Ovary (tissue), 10 donors: ENCODE measurements at places on chromosomes 11 and 22. TPM values are rescaled to one million over a fixed set of nuclear protein-coding genes. Genes with fewer than 3 reads are reported as not detected.

The SUSD2 gene
- total RNA-seq, result 4.1 TPM

The KCNK4 gene
- total RNA-seq, result not detected

The DCDC1 gene
- 1.7 TPM for total RNA-seq

The DDTL gene
- not detected for total RNA-seq

The GSTT2B gene
- 20.1 TPM for total RNA-seq

The SULT4A1 gene
- total RNA-seq, result 3.5 TPM

The THYN1 gene
- 51.9 TPM for total RNA-seq

The VWCE gene
- 10.0 TPM for total RNA-seq

The SLC22A6 gene
- not detected for total RNA-seq

The RASD2 gene
- total RNA-seq, result 3.7 TPM

The GP1BB gene
- total RNA-seq, result 21.5 TPM

The ADM2 gene
- total RNA-seq, result not detected

The FOLR2 gene
- 10.1 TPM for total RNA-seq

The CDC42BPG gene
- total RNA-seq, result 3.2 TPM

The MYRF gene
- total RNA-seq, result 23.3 TPM

The CD3E gene
- total RNA-seq, result 0.66 TPM

The DEUP1 gene
- not detected for total RNA-seq

The REXO2 gene
- total RNA-seq, result 86.3 TPM

The APOL5 gene
- total RNA-seq, result not detected

The LSP1 gene
- total RNA-seq, result 9.0 TPM

The TIGD3 gene
- 0.48 TPM for total RNA-seq

The CARNS1 gene
- 0.45 TPM for total RNA-seq

The TSGA10IP gene
- not detected for total RNA-seq

The KRTAP5-10 gene
- total RNA-seq, result not detected

The TPBGL gene
- total RNA-seq, result 0.13 TPM

The TPH1 gene
- 0.36 TPM for total RNA-seq

The MUC5AC gene
- total RNA-seq, result not detected

The PARVB gene
- total RNA-seq, result 62.9 TPM

The OSM gene
- 1.2 TPM for total RNA-seq

The OR52A1 gene
- total RNA-seq, result not detected

The LMO1 gene
- total RNA-seq, result not detected

The VPS37C gene
- total RNA-seq, result 11.3 TPM

The NCAPH2 gene
- 53.7 TPM for total RNA-seq

The E2F8 gene
- 0.80 TPM for total RNA-seq

The MCM5 gene
- total RNA-seq, result 39.1 TPM

The EFCAB6 gene
- total RNA-seq, result 7.5 TPM

The SAA4 gene
- not detected for total RNA-seq

The CSF2RB gene
- total RNA-seq, result 1.8 TPM

The KDM4E gene
- total RNA-seq, result not detected
